ENCODE measurements at places on chromosomes 16 and 17. TPM values are rescaled to one million over a fixed set of nuclear protein-coding genes. Genes with fewer than 3 reads are reported as not detected.

- no peak for DNase-seq
These were observed 307.1 kb downstream of the SNX29 start for GRCh38 chr16:12283596-12283995.

DNA sequence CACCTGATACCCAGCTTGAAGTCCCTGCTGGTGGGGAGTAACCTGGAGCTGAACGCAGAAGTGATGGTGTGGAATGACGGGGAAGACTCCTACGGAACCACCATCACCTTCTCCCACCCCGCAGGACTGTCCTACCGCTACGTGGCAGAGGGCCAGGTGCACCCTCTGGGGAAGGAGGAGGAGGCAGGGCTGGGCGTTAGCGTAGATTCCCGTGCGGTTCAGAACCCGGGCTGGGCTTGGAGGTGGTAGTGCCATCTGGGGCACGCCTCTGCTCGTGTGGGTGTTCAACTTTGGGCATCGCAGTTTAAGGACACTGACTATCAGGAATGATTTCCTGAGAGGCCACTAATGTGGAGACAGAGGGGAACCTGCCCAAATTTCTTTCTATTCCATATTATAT lies 18.3 kb downstream of the ITGAX start:
- DNase-seq, result no peak

DNA sequence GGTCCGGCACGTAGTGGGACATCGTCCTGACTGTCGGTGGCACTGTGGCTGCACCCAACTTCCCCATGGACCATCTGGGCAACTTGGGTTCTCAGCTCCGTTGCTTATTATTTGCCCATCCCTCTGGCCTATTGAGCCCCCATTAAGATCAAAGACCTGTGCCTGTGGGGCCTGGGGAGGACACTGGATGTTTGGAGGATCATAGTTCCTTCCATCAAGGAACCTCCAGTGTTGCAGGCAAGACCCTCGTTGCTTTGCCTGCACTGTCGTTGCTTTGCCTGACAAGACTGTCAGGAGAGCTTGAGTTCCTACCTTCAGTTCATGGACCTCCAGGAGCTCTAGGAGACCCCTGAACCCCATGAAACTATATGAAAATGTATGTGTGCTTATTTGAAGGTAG lies 127.2 kb downstream of the CCDC144A start:
- DNase-seq, result no peak

- DNase-seq, result no peak
These were observed 44.1 kb downstream of the DNAH17 start for GRCh38 chr17:78532922-78533640.

GRCh38 chr17:74785981-74786360 lies 9.8 kb upstream of the NAT9 start:
- DNase-seq, result no peak

GRCh38 chr17:27518048-27518447 lies 61.8 kb downstream of the KSR1 start:
- no peak for DNase-seq

DNA sequence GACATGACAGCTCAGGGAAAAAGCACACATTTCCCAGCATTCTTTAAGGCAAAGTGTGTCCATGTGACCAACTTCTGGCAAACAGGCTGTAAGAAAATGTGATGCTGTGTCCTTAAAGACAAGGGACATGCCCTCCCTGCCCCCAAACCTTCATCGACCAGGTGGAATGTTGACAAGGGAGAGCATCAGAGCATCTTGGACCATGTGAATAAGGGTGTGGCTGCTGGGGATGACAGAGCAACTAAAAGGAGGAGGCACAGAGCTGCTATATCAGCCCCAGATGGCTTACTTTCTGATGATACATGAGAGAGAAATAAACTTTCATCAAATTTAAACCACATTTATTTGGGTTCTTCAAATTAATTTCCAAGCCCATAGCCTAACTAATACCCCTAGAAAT lies 2.2 kb upstream of the ZNF23 start:
- DNase-seq, result no peak

- DNase-seq, result no peak
These were observed 827 bp downstream of the MPO start for GRCh38 chr17:58279736-58280479.

GRCh38 chr17:31078290-31078689 lies 16.5 kb upstream of the NF1 start:
- DNase-seq, result no peak

DNA sequence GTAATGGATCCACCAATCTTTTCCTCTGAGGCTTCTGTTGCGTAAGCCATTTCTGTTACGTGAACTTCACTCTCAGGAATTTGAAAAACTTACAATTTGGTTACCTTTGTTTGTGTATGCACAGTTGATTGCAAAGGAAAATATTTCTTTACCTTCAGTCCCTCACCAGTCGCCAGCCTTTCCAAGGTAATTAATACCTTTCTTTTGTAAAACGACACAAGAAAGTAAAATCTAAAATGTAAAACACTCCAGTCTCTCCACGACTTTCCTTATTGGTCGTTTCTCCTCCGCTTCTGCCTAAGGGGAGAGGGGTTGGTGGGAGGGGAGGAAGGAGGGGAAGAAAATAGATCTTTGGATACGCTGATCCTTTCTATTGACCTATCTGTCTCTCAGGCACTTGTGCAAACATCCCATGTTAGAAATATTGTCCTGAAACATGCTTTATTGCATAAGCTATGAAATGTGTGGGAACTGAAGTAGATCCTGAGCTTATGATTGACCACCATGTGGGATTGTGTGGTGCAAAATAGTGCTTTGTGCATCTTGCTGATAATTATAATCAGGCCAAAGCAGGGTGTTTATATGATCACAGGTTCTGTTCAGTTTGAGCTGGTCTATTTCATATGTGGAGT lies 32.4 kb upstream of the EFCAB13 start:
- DNase-seq, result no peak

DNA sequence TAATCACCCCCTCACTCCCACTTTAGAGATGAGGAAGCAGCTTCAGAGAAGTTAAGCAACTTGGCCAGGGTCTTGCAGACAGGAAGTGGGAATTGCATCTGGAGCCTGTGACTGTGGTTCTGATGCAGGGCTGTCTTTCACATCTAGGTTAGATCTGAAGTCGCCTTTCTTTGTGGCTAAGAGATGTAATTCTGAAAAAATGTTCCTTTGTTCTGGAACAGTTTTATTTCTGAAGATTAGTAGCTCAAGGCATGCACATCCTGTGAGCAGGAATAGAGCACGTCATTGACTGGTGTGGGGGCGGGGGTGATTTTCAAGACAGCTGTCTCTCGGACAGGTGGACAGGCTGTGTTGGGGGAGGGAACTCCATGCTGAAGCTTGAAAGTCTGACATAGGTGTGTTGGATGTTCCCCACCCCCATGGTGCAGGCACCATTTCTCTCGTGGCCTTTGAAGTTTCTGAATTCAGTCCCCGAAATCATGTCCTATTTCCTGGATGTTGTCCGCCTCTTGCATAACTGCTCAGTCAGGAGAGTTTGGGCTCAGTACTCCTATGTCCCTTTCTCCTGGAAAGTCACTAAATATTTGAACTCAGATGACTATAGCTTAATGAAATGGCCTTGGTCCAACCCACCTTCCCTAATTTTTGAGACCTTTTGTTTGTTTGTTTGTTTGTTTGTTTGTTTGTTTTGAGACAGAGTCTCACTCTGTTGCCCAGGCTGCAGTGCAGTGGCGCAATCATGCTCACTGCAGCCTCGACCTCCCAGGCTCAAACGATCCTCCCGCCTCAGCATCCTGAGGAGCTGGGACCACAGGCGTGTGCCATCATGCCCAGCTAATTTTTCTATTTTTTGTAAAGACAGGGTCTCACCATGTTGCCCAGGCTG lies 21.0 kb upstream of the HERPUD1 start:
- DNase-seq, result no peak

DNA sequence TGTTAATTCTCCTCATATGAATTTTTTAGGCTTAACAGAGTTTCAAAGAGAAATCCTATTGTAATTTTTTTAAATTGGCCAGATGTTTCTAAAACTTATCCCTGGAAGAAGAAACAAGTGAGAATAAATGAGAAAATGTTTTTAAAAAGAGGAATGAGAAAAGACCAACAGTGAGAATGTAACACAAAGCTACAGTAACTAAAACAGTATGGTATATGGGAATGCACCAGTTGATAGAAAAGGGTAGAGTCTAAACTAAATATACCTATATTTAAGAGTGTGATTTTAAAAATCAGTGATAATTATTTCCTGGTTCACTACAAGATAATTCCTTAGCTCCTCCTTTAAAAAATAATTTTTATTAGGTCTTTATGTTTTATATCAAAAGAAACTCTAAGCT lies 127.9 kb downstream of the CCDC182 start:
- no peak for DNase-seq

DNA sequence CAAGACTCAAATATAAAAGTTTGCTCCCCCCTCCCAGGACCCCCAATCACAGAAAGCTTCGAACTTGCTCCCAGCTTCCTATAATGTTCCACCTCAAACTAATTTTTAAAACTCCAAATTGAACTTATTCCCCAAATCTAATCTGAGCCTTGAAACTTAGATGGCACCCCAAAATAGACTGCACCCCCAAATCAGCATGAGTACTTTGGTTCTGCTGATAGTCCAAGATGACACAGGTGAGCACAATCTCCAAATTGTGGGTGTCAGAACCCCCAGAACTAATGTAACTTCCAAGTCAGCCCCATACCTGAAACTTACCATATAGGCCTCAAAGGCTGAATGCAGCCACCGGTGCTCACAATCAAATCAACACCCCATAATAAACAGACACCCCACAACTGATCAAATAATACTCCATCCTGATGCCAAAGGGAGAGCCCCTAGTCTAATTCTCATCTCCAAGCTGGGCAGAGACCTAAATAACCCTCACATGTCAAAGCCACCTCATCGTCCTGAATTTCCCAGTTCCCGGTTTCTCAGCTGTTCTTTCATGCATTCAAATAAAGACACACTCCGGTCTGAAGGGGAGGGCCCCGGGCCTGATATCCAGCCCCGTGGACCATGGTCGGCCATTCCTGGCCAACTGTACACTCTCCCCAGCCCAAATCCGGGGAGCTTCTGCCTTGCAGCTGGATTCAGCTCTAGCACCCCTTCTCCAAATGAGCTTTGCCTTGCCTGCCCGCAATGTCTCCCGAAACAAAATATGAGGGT lies 1.8 kb upstream of the BCL6B start:
- no peak for DNase-seq

- DNase-seq, result no peak
These were observed 130.3 kb downstream of the IRF8 start for GRCh38 chr16:86029131-86029741.

DNA sequence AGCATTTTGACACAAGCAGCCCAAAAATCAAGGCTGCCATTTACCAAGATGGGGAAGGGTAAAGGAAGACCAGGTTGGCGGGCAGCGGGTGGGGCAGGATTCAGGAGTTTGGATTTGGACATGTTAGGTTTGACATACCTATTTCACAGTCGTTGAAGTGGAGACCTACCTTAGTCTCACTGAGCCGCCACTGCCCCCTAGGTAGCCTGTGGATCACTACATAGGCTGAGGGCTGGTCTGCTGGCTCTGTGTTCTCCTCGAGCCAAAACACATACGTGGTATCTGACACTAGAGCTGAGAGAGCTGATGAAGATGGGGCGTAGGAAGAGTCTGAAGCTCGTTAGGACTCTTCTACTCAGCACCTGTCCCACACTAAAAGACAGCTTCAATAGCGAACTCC lies 115.1 kb downstream of the HIC1 start:
- DNase-seq, result no peak

GRCh38 chr17:70172449-70172848 lies 3.1 kb downstream of the KCNJ2 start:
- DNase-seq, result no peak

DNA sequence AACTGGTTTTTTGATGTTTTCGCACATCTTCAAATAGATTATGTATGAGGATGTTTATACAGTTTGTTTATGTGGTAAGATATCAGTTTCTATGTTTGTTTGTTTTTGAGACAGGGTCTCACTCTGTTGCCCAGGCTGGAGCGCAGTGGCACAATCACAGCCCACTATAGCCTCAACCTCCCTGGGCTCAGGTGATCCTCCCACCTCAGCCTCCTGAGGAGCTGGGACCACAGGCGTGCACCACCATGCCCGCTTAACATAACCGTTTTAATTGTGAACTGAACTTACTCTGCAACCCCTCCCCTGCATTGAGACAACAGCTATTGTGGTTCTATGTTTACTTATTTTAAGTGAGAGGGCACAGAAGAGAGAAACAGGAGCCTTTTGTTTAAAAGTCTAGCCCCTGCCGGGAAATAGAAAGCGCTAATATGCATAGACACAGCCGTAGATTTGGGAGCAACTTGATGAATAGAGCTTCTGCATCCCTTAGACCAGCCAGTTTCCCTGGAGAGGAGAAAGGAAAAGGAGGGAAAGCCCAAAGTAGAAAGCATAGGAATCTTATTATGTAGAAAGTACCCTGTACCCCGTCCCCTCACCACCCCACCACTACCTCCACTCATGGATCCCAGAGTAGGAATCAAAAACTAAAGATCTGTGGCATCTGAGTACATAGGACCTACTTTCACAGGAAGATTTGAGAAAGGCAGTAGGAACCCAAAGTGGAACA lies 19.6 kb upstream of the APPBP2 start:
- DNase-seq, result no peak

DNA sequence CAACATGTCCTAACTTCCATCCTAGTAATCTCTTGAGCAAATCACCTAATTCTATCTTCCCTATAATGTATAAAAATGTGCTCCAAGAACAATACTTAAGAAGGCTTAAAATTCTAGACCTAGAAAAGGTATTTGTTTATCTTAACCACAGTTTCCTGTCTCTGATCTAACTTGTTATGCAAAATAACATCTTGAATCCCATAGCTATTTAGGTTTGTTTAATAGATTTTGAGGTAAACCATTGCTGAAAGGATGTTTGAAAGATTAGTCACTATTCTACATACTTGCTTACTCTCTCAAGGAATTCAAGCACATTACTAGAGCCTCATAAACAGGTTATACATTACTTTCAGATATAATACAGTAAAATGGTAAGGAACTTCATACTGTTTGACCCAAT lies 13.0 kb downstream of the CA10 start:
- DNase-seq, result no peak

DNA sequence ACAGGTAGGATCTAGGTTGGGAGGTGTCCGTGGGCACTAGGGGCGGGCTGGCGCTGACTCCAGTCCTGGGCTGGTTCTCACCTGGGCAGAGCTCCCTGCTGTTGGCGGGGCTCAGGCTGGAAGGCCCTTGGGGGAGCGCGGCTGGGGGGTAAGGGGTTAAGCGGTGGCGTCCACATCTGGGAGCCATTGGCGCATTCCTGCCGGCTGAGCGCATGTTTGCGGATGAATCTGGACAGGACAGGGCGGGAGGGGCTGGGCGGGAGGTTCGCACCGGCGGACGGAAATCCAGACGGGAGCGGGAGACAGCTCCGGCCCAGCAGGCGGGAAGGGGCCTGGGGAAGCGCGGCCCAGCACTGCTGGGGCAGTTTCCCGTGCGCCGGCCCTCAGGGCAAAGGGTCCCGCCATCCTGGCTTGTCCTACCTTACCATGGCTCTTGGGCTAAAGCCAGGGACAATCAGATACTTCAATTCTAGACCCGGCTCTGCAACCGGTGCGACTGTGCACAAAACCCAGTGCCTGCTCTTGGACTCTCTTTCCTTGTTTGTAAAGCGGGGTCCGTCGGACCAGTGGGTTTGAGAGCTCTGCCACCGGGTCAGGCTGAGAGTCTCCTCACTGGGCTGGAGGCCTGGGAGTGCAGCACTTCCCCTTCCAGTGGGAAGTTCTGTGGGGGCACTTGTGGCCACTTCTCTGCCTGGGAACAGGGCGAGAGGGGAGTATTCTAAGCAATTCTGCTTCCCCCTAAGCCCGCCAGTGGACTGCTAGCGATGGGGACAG lies 7.8 kb downstream of the RARA start:
- no peak for DNase-seq

- no peak for DNase-seq
These were observed 201.1 kb upstream of the CDH13 start for GRCh38 chr16:82425661-82426060.

The DUS1L gene
- 98.5 TPM for total RNA-seq

The ABCA9 gene
- total RNA-seq, result 10.3 TPM

The BORCS6 gene
- 23.9 TPM for total RNA-seq

The RDM1 gene
- not detected for total RNA-seq

The KRT25 gene
- total RNA-seq, result 111 TPM

The KCNJ18 gene
- total RNA-seq, result 24.2 TPM

Data from lower leg skin (tissue), 4 donors.